ENCODE measurements at places on chromosomes 1 and 21.
A peak's percentile ranks its signal among the peaks of the same experiment; 100 is the strongest.

DNA sequence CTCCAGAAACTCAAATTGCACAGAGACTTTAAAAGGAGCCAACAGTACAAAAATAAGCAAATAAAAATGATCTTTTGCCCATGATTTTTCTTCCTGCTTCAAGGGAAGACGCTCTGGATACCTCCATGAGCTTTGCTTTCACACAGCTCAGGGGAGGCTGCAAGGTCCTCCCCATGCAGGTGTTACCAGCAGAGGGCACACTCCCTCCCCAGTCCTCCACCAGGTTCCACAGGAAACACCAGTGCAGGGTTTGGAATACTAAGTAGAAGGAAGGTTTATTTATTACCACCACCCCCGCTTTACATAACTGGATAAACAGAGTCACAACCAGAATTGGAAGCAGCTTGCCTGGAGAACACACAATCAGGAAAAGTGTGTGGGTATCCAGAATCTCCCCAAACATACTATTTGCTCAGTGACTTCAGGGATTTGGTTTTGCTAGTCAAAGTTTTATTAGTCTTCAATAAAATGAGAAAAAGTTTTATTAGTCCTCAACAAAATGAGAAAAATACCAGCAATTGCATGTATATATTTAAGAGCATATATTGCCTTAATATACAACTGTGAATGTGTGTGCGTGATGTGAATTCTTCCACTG is 37.3 kb downstream of the HSD3B1 start:
- no peak for DNase-seq

DNA sequence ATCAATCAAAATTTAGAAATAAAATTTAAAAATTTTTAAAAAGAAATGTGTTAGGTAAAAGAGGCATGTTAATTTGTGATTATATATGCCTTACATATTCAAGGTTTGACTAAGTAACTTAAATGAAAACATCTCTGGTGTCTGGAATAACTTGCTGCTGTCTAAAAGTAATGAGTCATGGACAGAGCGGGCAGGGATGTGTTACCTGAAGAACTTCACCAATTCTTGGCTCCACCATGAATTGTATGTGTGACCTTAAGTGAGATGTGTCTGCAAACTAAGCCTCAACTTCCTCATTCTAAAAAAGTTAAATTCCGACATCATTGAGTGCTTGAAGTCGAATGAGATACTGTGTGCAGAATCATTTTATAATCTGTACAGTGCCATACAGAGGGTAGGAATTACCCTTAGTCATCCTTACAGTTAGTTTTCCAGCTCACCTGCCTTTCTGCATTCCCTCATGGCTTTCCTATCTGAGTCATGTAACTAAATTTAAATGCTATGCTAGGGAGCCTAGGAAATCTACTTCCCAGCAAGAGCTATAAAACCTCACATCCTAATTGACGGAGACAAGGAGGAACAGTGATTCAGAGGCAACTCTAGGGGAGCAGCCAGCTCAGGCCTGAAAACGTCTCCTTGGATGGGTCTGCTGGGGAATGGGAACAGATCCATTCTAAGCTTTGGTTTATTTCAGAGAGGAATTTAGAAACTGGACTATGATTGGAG is 100.7 kb upstream of the TSPAN2 start:
- DNase-seq, result no peak

DNA sequence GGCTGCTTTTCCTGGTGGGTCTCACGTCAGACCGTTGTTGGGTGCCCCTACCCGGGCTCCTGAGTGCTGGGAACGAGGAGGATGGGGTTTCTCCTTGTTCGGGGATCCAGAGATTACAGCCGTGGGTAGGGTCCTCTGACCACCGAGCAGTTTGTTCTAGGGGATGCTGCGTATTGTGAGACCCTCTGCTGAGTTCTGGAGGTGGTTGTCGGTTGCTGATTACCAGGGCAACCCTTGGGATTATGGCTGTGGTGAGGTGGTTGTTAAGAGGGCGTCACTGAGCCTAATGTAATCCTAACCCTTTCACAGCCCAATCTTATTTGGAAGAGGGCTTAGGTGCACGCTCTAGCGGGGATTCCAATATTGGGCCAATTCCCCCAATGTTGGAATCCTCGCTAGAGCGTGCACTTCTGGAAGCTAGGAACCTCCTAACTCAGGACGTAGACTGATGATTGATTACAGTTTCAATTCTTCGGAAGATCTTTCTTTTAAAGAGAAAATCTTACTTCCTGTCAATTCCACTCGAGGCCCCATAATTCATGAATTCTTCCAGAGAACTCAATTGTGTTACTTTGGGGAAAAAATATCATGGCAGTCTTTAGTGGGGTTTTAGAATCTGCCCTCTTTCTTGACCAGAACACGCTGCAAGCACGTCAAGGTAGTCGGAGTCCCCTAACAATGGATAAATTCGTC is 483 bp downstream of the TCEANC2 start:
- no peak for DNase-seq

DNA sequence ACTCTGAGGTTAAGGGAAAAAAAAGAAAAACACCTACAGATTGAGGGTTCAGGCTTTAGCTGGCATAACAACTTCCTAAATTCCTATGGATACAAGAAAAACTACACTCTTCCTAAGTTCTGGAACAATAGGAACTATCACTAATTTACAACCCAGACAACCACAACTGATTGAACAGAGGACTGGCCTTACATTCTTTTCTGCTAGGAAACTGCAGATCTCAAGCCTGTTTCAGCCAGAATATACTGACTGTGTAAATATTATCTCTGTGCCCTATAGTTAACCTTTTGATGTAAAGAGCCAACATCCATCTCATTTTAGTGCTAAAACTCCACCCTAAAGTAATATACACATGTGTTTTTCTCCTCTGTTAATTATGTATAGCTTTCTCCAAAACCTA is 1186.5 kb upstream of the TMPRSS15 start:
- DNase-seq, result no peak

GRCh38 chr1:111804776-111805175 is 49.1 kb downstream of the DDX20 start:
- DNase-seq, result no peak

- DNase-seq, result no peak
Measured at GRCh38 chr1:9912264-9912936, 2.3 kb upstream of the CTNNBIP1 start.

DNA sequence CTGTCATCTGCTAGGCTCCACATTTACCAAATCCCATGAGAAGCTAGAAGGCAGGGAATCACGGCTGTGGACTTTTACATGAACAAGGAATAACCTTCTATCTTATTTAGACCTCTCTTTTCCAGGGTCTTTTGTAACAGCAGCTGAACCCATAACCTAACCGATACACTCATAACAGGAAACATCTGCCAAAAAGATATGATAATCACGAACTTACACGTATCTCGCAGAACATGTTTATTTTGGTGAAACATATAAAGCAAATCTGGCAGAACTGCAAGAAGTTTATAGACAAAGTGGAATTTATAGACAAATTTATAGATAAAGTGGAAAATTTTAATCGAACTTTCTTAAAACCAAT is 20.4 kb downstream of the TINAGL1 start:
- DNase-seq, result no peak

DNA sequence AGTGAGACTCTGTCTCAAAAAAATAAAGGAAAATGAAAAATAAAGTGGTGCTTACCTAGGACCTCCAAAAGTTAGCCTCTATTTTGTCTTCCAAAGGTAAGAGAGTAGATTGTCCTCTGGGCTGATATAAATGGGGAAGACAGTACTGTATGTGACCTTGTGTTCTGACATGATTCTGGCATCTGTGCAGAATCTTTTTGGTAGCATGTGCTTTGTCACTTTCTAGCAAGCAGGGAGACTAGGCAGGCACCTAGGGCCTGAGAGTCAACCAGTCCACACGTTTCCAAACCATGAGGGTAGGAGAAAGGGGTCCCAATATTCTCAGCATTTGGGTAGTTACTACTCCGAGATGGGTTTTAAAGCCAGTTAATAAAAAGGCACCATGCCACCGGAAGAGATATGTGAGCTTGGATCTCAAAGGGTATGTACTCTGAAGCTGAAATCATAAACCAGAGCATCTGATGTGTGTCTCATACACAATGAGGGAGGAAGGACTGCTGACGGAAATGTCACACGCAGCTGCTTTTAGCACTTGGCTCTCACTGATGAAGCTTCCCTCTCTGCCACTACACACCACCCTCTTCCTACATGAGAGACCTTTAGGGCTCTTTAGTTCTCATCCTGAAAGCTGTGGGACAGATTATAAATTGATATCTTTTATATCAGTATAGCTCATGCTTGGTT is 27.0 kb upstream of the SLC16A1 start:
- no peak for DNase-seq

- no peak for DNase-seq
Measured at GRCh38 chr1:21818656-21819055, 6.6 kb downstream of the LDLRAD2 start.

GRCh38 chr1:170520601-170521000 is 11.4 kb upstream of the GORAB start:
- DNase-seq, result no peak

GRCh38 chr1:68426594-68426993 is 23.2 kb downstream of the RPE65 start:
- DNase-seq, result no peak

- DNase-seq, result no peak
Measured at GRCh38 chr1:6574818-6575217, 5.0 kb upstream of the ZBTB48 start.

- DNase-seq, result no peak
Measured at GRCh38 chr21:32463889-32464300, 51.4 kb downstream of the EVA1C start.

DNA sequence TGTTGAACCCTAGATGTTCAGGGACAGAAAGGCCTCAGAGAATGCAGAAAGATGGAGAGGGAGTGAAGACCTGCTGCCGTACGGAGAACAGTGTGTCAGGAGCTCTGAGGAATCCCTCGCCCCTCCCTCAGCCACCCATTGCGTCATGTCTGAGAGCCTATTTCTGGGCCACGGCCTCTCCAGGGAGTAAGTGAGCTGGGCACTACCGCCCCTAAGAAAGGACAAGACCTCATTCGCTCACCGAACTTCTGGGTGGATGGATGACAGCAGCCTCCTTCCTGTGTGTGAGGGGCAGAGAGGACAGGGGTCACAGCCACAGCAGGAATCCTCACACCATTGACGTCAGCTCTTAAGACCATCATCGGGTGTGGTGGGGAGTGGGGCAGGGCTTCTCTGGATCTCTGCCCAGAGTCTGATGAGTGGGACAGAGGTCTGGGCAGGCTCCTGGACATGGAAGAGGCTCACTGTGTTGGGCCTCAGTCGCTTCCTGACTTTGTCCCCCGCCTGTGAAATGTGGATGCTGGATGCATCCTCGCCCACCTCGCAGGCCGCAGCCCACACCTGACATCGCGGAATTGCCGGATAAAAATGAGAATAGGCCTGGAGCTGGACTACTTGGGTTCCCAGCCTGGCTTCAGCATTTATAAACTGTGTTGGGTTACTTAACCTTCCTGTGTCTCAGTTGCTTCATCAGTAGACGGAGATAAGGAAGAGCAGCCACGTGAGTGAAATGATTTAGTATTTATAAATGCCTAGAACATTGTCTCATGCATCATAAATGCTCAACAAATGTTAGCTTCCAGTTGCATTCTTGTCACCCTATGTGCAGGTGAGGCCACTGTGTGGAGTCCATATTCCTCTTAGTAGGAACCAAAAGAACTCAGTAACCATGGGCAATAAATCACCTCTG is 238.6 kb downstream of the TRABD2B start:
- peak; percentile 37 for DNase-seq

DNA sequence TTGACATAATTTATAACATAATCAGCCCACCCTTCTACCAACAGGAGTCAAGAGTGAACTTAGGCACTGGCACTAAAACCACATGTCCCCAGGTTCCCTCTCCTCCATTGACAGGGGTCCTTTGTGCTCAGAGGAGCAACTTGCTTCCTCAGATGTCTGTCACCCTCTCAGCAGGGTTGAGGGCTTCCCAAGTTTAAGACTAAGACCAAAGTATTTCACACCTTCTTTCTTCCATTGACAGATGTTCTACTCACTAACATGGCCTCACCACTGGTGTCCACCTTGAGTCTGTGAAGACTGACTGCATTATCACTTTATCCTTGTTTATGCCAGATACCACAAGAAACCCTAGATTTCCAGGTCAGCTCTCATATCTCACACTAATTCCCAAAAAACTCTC is 56.5 kb downstream of the CCDC18 start:
- DNase-seq, result no peak

- DNase-seq, result no peak
Measured at GRCh38 chr1:31771891-31772668, 7.9 kb upstream of the ADGRB2 start.

GRCh38 chr1:169572187-169572586 is 14.1 kb downstream of the F5 start:
- DNase-seq, result no peak

- DNase-seq, result no peak
Measured at GRCh38 chr1:116254776-116255175, 118.3 kb upstream of the ATP1A1 start.

- no peak for DNase-seq
Measured at GRCh38 chr21:46114963-46115362, 17.1 kb downstream of the COL6A2 start.

GRCh38 chr1:96214982-96215381 is 506.6 kb upstream of the PTBP2 start:
- DNase-seq, result no peak

GRCh38 chr1:34924759-34925555 is 4.5 kb downstream of the DLGAP3 start:
- peak; percentile 96 for DNase-seq

DNA sequence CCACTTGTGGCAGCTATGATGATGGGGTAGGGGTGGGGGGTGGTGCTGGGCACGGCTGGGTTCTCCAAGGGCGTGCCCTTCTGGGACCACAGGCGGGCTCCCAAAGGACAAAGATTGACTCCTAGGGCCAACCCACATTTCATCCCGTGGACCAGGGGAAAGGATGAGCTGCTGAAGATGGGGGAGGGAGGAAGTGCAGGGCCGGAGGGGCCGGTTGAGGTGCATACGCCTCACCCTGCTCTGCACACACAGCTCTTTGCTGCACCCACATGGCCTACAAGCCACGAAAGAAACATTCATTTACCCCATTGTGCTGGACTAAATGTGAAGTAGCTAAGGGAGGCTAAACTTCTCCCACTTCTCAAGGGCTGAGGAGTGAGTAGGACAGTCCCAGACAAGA is 34.2 kb upstream of the GNPAT start:
- no peak for DNase-seq

DNA sequence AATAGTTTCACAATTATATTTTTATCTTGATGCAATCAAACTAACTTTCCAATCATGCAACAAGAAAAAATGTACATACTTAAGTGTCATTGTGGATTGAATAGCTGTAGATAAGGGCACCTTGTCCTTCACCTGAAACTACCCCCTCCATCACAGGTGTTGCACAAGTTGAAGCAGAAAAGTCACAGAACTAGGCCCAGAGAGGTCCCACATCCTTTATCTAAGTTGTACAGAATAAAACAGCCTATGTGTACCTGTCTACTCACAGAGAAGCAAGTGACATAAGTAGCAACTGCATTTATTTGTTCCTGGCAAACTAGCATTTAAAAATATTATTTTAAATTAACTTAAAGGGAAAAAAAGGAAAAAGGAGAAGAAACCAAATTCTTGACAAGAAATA is 256.8 kb downstream of the FAF1 start:
- DNase-seq, result no peak

DNA sequence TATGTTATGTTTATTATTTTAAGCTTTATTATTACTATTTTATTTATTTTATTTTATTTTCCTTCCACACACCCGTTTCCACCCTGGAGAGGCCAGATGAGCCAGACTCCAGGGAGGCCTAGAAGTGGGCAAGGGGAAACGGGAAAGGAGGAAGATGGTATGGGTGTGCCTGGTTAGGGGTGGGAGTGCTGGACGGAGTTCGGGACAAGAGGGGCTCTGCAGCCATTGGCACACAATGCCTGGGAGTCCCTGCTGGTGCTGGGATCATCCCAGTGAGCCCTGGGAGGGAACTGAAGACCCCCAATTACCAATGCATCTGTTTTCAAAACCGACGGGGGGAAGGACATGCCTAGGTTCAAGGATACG is 468 bp upstream of the MX1 start:
- DNase-seq, result peak; percentile 37

Data from H1 (cell line).